ENCODE measurements at places on chromosomes 1 and 21. TPM values are rescaled to one million over a fixed set of nuclear protein-coding genes. Genes with fewer than 3 reads are reported as not detected.

Gene SERTAD4
- polyA plus RNA-seq, result 4.2 TPM

Gene RBBP4
- 302 TPM for polyA plus RNA-seq

Gene C1orf53
- polyA plus RNA-seq, result 3.0 TPM

Gene ATXN7L2
- 8.9 TPM for polyA plus RNA-seq

Gene MYBPH
- 0.13 TPM for polyA plus RNA-seq

Gene IGSF3
- 42.7 TPM for polyA plus RNA-seq

Gene PDPN
- polyA plus RNA-seq, result 49.5 TPM

Gene COL9A2
- 21.9 TPM for polyA plus RNA-seq
